ENCODE measurements at places on chromosomes 1 and 21. TPM values are rescaled to one million over a fixed set of nuclear protein-coding genes. Genes with fewer than 3 reads are reported as not detected.

Gene DENND4B
- total RNA-seq: 78.9 TPM

Gene FCRL5
- 0.36 TPM for total RNA-seq

DNA sequence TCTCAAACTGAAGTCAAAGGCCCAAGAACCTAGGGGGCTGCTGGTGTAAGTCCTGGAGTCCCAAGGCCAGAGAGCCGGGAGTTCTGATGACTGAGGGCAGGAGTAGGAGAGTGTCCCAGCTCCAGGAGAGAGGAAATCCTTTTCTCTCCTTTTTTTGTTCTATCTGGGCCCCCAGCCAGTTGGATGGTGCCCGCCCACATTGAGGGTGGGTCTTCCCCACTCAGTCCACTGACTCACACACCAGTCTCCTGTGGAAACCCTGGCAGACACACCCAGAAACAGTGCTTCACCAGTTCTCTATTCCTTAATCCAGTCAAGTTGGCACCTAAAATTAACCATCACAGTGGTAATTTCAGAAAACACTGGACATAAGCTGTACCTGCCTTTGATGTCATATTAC is 12.7 kb upstream of the WDR26 start:
- DNase-seq: no peak

- no peak for DNase-seq
Observed at GRCh38 chr1:177585302-177586220, 384.3 kb downstream of the SEC16B start.
